ENCODE measurements at places on chromosomes 13 and 19. TPM values are rescaled to one million over a fixed set of nuclear protein-coding genes. Genes with fewer than 3 reads are reported as not detected.

DNA sequence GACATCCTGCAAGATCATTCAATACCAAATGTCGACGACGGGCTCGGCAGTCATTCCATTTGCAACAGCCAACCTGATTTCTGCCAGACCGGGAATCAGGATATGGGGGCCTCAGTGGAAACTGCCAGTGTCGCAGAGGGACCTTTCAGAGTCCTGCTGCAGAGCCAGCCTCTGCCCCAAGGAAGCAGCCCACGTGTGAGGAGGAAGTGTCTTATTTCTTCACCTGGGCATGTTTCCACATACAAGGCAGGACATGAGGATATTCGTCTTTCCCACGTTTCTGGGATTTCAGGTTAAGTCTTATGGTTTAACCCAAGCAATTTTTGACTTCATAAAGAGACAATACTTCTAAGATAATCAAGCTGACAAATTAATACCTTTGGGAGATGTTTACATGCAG is 69.9 kb downstream of the ABCC4 start:
- no peak for DNase-seq
- no peaks in the 10 kb centered on the region for H3K27me3 ChIP-seq
- H3K27ac ChIP-seq: no peak overlapping the region

DNA sequence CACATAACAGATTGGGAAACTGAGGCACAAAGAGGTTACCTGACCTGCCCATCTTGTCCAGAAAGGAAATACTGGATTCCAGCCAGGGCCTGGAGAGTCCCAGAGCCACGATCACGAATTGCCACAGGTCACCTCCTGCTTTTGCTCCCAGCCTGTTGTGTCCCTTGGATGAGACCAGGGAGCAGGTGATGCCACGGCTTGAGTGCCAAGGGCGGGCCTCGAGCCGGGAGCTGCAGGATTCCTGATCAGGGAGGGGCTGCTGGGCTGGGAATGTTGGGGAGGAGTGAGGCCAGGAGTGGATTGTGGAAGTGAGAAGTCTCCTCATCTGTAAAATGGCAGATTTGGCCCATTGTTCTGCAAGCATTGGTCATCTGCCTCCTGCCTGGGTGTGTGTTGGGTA is 29.4 kb downstream of the DNM2 start:
- H3K27ac ChIP-seq: no peak overlapping the region
- no peak overlapping the region for H3K4me3 ChIP-seq
- H3K27me3 ChIP-seq: no peaks in the 10 kb centered on the region
- no peak for DNase-seq

DNA sequence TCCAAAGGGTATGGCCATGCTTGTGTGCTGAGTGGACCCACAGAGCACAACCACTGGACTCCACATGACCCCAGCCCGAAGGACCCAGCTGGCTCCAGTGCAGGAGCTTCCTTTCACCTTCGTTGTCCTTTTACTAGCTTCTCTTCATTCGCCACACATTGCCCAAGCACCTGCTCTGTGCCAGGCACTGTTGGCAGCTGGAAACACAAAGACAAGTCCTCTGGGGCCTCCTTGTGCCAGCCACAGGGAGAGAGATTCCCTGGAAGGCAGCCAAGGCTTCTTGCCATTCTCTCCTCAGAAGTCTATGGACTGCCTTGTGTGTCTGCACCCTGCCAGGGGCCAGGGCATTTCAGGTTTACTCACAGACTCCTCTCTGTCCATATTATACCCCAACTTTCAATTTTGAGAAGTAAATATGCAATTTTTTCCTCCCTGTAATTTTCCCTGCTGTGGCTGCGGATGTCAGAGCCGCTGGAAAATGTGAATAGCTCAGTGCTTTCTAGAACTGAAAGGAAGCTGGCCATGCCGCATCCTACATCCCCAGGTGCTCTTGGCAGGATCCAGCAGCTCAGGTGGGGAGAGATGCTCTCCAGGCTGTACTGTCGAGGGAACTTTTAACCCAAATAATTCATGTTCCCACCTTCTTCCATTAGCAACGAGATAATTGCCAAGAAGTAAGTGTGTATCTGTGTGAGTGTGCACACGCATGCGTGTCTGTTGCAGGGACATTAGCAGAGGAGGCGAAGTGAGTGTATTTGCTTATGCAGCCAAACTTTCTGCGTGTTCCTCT is 57.2 kb downstream of the CHST8 start:
- DNase-seq: no peak
- no peak overlapping the region for H3K4me3 ChIP-seq
- no peaks in the 10 kb centered on the region for H3K36me3 ChIP-seq
- H3K4me1 ChIP-seq: no peaks in the 10 kb centered on the region

DNA sequence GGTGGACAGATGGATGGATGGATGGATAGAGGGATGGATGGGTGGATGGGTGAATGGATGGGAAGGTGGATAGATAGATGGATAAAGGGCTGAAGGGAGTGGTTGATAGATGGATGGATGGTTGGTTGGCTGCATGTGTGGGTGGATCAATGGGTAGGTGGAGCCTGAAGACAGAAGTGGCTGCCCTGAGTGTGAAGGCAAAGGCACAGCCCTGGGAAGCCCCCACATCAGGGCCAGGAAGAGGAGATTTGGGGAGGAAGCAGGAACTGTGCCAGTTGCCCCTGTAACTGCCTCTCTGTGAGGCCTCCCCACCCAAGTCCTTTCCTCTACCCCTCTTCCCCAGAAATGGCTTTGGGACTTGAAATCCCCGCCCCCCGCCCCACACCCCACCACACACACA is 43.4 kb upstream of the NFIC start:
- DNase-seq: no peak
- H3K4me3 ChIP-seq: no peak overlapping the region
- H3K4me1 ChIP-seq: no peaks in the 10 kb centered on the region

GRCh38 chr19:2634228-2634951 is 68.1 kb downstream of the GNG7 start:
- no peak overlapping the region for H3K27ac ChIP-seq
- H3K27me3 ChIP-seq: peaks cover 11% of the 10 kb centered on the region
- no peak overlapping the region for H3K4me3 ChIP-seq
- H3K4me1 ChIP-seq: peaks cover 20% of the 10 kb centered on the region

DNA sequence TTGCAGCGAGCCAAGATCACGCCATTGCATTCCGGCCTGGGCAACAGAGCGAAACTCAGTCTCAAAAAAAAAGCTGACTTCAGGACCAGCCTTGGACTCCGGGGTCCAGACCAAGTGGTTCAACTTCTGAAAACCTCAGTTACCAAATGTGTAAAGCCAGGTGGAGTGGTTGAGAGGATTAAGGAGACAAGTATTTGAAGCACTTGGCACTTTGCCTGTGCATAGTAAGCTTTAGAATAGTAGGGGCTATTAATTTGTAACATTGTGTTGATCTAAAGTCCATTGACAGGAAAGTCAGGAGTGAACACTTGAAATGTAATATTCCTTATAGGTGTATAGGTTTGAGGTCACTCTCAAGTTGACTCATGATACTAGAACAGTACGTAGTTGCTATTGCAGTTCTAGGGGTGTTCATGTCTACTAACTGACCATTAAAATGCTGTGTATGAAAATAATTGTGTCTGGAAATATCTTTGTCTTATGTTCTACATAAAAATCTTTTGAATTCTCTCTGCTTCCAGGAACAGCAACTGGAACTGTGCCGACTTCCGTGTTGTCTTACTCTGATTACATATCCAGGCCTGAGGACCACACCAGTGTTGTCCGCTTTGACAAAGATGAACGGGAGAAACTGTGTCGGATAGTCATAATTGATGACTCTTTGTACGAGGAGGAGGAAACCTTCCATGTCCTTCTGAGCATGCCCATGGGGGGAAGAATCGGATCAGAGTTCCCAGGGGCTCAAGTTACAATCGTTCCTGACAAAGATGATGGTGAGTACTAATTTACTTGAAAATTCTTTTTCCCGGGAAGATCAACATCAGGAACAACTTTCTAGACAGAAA is 97.4 kb downstream of the FREM2 start:
- no peaks in the 10 kb centered on the region for H3K4me1 ChIP-seq
- H3K27me3 ChIP-seq: no peaks in the 10 kb centered on the region
- no peak overlapping the region for H3K4me3 ChIP-seq
- no peak for DNase-seq
- no peaks in the 10 kb centered on the region for H3K36me3 ChIP-seq

GRCh38 chr13:65929436-65929835 is 1300.7 kb downstream of the PCDH9 start:
- H3K27ac ChIP-seq: no peak overlapping the region
- DNase-seq: no peak
- no peak overlapping the region for H3K4me3 ChIP-seq
- no peaks in the 10 kb centered on the region for H3K36me3 ChIP-seq
- H3K4me1 ChIP-seq: no peaks in the 10 kb centered on the region

GRCh38 chr19:33080761-33081681 is at the start of gene GPATCH1:
Gene GPATCH1 (plus strand): TSS chr19:33081181. CDS start chr19:33081194, 13 bp downstream.
- peaks cover 4% of the 10 kb centered on the region for H3K36me3 ChIP-seq
- H3K27ac ChIP-seq: peak within 1 kb of the TSS; percentile 91
- H3K4me1 ChIP-seq: peaks cover 29% of the 10 kb centered on the region
- peaks cover 2% of the 10 kb centered on the region for H3K27me3 ChIP-seq

GRCh38 chr19:21694171-21694906 is 73.0 kb downstream of the ZNF100 start:
- no peak for DNase-seq
- H3K27me3 ChIP-seq: no peaks in the 10 kb centered on the region
- H3K36me3 ChIP-seq: no peaks in the 10 kb centered on the region

GRCh38 chr19:11460207-11460606 is 20.6 kb downstream of the ELAVL3 start:
- peaks cover 17% of the 10 kb centered on the region for H3K27me3 ChIP-seq
- DNase-seq: no peak
- H3K4me1 ChIP-seq: no peaks in the 10 kb centered on the region
- no peaks in the 10 kb centered on the region for H3K36me3 ChIP-seq
- no peak overlapping the region for H3K27ac ChIP-seq

- no peak overlapping the region for H3K4me3 ChIP-seq
- no peaks in the 10 kb centered on the region for H3K4me1 ChIP-seq
- no peak for DNase-seq
- peaks cover 4% of the 10 kb centered on the region for H3K27me3 ChIP-seq
Observed at GRCh38 chr13:110150384-110151101, 156.4 kb downstream of the COL4A1 start.

- peaks cover 3% of the 10 kb centered on the region for H3K27me3 ChIP-seq
- peak overlapping the region; percentile 79 for H3K4me3 ChIP-seq
- H3K4me1 ChIP-seq: peaks cover 16% of the 10 kb centered on the region
- DNase-seq: peak; percentile 26
- H3K36me3 ChIP-seq: peaks cover 13% of the 10 kb centered on the region
Observed at GRCh38 chr19:40663695-40664692, 26.5 kb downstream of the NUMBL start.

DNA sequence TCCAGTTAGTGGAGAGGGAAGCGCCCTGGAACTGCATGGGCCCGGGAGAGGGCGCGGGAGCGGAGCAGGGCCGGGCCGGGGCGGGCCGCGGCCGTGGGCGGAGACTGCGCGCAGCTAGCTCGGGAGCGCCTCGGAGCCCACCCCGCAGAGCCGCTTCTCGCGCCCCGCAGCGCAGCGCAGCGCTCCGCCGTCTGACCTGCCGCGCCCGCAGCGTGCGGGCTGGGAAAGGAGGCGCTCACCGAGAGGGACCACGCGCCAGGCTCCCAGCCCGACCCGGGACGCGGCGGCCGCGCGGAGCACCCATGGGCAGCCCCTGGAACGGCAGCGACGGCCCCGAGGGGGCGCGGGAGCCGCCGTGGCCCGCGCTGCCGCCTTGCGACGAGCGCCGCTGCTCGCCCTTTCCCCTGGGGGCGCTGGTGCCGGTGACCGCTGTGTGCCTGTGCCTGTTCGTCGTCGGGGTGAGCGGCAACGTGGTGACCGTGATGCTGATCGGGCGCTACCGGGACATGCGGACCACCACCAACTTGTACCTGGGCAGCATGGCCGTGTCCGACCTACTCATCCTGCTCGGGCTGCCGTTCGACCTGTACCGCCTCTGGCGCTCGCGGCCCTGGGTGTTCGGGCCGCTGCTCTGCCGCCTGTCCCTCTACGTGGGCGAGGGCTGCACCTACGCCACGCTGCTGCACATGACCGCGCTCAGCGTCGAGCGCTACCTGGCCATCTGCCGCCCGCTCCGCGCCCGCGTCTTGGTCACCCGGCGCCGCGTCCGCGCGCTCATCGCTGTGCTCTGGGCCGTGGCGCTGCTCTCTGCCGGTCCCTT is at the start of gene MLNR:
TSS of gene MLNR (plus strand) at position 303 of the 820 bp plus-strand sequence. CDS start at position 303, 0 bp downstream.
- peak; percentile 62 for DNase-seq
- H3K27ac ChIP-seq: no peak within 1 kb of the TSS
- peaks cover 76% of the 10 kb centered on the region for H3K27me3 ChIP-seq
- peak within 1 kb of the TSS; percentile 58 for H3K4me3 ChIP-seq
- peaks cover 3% of the 10 kb centered on the region for H3K4me1 ChIP-seq
- H3K36me3 ChIP-seq: peaks cover 3% of the 10 kb centered on the region

- no peak overlapping the region for H3K4me3 ChIP-seq
- no peaks in the 10 kb centered on the region for H3K27me3 ChIP-seq
- H3K36me3 ChIP-seq: peaks cover 13% of the 10 kb centered on the region
- peaks cover 8% of the 10 kb centered on the region for H3K4me1 ChIP-seq
Observed at GRCh38 chr13:97371486-97372109, 62.4 kb upstream of the RAP2A start.

GRCh38 chr13:95113601-95114000 is 187.7 kb downstream of the ABCC4 start:
- no peak overlapping the region for H3K27ac ChIP-seq
- H3K4me1 ChIP-seq: no peaks in the 10 kb centered on the region
- no peak for DNase-seq
- no peak overlapping the region for H3K4me3 ChIP-seq
- peaks cover 18% of the 10 kb centered on the region for H3K36me3 ChIP-seq
- no peaks in the 10 kb centered on the region for H3K27me3 ChIP-seq

DNA sequence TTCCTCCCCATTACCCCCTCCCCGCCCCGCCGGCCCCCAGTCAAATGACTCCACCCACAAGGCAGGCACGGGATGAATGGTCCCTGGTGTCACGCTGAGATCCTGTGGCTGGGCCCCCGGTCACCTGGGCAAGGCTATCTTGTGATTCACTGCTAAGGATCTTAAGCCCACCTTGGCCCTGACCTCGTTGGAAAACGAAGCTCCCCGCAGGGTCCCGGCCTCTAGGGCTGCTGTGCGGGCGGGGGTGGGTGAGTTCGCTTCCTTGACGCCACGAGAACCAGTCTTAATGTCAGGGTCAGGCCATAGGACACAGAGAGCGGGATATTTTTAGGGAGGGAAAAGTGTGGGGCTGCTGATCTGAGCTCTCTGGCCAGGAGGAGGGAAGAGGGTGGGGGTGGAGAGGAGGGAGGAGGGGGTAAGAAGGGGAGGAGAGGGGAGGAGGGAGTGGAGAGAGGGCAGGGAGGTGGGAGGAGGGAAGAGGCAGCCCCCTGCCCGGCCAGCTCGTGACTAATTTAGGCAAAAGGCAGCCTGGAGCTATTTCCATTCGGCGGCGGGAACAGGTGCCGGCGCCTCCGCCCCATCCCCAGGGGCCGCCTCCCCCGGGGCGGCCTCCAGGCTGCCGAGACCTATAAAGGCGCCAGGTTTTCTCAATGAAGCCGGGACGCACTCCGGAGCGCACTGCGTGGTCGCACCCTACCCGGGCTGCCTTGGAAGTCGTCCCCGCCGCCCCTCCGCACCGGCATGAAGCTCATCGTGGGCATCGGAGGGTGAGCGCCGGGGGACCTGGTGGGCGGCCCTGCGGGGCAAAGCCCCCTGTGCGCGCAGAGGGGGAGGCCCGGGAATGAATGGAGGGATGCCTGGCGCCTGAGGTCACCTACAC is at the start of gene NMRK2:
TSS of gene NMRK2 (plus strand) at position 139 of the 880 bp plus-strand sequence. CDS start at position 742, 603 bp downstream.
- no peak within 1 kb of the TSS for H3K27ac ChIP-seq
- no peak within 1 kb of the TSS for H3K4me3 ChIP-seq
- H3K27me3 ChIP-seq: peaks cover 33% of the 10 kb centered on the region
- no peaks in the 10 kb centered on the region for H3K4me1 ChIP-seq

Gene COL4A2
- total RNA-seq: not detected

Gene MIA
- not detected for total RNA-seq

Gene RUBCNL
- total RNA-seq: 1.1 TPM

Gene ZSCAN4
- 0.14 TPM for total RNA-seq

Gene ZNF567
- 8.0 TPM for total RNA-seq

Gene TSSK6
- total RNA-seq: 3.0 TPM

Gene PINLYP
- 16.8 TPM for total RNA-seq

Gene ERICH4
- total RNA-seq: not detected

Gene MISP
- total RNA-seq: 0.10 TPM

Gene C13orf42
- not detected for total RNA-seq
